ENCODE measurements at places on chromosomes 1 and 21.
A peak's percentile ranks its signal among the peaks of the same experiment; 100 is the strongest.

DNA sequence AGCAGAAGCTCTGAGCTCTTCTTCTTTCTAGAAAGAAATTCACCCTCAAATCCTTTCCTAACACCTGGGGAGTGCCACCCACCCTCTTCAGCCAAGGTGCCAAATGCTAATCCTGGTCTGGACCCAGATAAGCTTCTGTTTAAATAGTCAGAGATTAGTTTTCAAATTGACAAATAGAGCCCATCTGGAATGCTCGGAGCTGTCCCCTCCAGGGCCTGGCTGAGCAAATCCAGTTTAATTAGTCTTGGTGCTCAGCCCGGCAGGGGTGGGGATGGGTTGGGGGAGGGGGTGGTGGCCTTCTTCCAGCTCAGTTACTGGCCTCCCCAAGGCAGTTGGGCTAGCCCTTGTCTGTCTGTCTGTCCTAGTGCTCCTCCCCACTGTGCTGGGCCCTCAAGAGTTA lies 269.5 kb downstream of the GRIK3 start:
- peak; percentile 16 for DNase-seq

GRCh38 chr1:119675349-119676345 lies 27.6 kb upstream of the ZNF697 start:
- peak; percentile 88 for DNase-seq

DNA sequence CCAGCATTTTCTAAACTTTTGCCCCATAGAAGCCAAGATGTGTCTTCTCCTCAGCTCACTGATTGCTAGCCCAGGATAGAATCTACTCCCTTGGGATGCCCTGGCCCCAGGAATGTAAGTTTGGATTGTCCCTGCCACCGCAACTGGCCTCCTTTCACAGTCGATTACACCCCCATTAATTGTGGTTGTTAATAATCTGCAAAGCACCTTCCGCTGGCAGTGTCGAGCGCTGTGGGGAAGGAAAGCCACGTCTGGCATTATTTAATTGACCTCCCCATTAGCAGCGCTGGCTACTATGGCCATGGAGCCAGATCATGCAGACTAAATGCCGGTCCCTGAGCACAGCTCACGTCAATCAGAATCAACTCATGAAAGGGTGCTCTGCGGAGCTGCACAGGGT lies 597.3 kb upstream of the PLXNA2 start:
- no peak for DNase-seq

GRCh38 chr1:168720839-168721238 lies 8.2 kb downstream of the DPT start:
- DNase-seq, result no peak

GRCh38 chr21:37763298-37763697 lies 153.0 kb downstream of the KCNJ6 start:
- no peak for DNase-seq

- DNase-seq, result no peak
Observed at GRCh38 chr1:174967845-174968705, 31.7 kb upstream of the CACYBP start.

GRCh38 chr1:208332774-208333126 lies 88.6 kb upstream of the PLXNA2 start:
- DNase-seq, result no peak

DNA sequence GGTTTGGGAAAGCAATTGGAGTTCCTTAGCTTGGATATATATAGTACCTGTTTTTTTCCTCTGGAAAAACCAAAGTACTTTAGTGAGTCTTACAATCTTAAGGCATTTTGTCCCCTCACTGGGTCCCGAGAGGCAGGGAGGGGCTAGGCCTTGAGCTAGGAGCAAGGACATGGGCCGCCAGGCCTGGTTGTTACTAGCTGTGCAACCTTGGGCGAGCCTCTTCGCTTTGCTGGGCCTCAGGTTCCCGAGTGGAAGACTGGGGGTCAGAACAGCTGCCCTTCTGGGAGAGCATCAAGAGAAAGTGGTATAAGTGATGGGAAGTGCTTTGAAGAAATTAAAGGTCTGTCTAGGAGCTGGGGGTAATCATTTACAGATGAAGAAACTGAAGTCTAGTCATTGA lies 553.2 kb downstream of the KIF26B start:
- DNase-seq, result no peak

GRCh38 chr1:107198561-107198960 lies 57.7 kb downstream of the NTNG1 start:
- DNase-seq, result peak; percentile 30

GRCh38 chr21:22224261-22224660 lies 1226.1 kb downstream of the NCAM2 start:
- DNase-seq, result no peak

DNA sequence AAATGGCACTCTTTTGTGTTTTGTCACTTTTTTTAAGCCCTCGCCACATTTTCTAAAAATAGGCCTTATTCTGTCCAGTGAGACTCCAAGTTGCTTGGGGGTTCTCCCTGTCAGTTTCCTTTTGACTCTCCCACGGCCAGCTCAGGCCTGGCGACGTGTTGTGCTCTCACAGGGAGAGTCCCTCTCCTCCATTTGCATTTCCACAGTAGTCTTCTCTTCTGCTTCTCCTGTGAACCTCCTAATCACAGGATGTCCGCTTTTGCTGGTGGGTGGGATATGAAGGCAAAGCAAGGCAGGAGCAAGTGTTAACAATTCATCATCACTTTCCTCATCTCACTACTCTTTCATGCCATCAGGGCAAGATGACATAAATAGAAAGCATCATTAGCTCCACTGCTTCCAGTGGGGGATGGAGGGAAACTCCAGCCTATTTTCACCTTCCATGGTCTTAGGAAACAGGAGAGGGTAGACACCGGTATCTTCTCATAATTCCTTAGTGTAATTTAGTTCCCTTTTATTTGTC lies 99.8 kb downstream of the INTS7 start:
- DNase-seq, result no peak

DNA sequence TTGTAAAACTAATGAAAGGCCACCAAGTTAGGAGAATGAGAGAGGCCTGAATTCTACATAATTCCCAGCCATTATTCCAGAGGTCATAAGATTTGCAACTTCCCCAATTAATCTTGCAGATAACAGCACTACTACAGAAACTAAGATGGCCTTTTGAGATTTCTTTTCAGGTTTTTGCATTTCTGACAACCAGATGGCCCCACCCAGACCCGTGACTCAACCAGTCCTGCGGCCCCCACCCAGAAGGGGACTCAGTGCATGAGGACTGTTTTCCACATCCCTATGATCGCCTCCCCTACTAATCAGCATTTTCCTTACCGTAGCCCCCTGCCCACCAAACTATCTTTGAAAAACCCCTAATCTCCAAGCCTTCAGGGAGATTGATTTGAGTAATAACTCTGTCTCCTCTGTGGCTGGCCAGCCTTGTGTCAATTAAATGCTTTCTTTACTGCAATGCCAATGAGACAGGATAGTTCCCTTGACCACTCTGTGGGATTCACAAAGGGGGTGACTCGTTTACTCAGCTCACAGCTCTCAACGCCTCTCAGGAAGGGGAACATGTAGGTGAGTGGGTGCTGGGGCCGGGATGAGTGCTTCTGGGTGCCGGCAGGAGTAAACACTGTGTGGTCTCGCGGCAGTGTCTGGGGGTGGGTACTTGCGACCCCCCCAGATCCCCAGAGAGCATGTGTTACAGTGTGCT lies 10.5 kb upstream of the CNIH3 start:
- DNase-seq, result no peak

DNA sequence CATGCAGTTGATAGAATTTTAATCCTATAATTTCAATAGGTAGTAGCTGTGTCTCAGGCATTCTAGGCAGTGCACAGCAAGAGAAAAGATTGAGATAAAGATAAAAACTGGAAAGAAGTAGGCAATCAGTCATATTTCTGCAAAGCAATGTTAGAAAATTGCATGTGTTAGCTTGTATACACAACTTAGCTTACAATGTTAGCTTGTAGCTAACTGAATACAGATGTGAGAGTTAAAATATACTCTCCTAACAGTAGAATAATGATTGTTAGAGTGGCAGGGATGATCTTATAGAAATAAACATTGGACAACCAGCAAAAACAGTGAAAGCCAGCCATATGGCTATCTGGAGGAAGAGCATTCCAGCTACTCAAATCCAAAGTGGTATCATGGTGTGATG lies 29.0 kb downstream of the PTPRC start:
- DNase-seq, result no peak

DNA sequence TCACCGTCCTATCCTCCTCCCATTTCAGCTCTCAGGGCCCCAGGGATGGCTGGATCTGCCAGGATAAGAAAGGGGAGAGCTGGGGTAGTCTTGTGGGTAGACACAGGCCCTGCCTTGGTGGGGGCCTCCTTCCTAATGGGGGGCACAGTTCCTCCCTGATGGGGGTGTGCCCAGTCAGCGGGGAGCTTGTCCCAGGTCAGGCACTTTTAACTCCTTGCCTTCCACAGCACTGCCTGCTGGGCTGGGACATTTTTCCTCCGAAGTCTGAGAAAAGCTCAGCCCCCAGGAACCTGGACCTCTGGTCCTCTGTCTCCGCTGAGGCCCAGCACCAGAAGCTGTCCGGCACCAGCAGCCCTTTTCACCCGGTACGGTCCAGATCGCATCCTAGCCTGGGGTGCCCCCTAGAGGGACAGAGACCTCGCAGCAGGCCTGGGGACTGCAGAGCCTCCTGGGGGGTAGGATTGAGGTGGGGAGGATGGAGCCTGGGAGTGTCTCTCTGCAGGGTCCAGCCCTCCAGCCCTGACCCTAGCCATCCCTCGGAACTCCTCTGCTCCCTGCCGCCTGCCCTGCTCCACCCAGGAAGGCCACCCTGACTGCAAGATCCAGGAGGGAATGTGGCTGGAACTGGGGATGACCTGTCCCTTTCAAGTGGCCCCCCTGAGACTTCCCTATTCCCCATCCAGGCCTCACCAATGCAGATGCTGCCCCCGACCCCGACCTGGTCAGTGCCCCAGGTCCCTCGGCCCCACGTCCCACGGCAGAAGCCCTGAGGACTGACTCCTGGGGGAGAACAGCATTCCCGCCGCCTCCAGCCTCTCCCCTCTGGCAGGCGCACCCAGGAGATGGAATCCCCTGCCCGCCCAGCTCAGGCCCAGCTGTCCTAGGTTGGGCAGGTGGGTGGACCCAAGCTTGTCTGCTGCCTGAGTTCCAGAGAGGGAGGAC lies 12.0 kb downstream of the MIIP start:
- DNase-seq, result no peak

- DNase-seq, result no peak
Observed at GRCh38 chr1:220997791-220998190, 118.5 kb downstream of the HLX start.

GRCh38 chr21:14119038-14119437 lies 91.7 kb downstream of the LIPI start:
- no peak for DNase-seq

- DNase-seq, result no peak
Observed at GRCh38 chr1:203860396-203861025, 888 bp upstream of the SNRPE start.

GRCh38 chr1:206935491-206936067 lies 10.7 kb downstream of the PIGR start:
- no peak for DNase-seq

DNA sequence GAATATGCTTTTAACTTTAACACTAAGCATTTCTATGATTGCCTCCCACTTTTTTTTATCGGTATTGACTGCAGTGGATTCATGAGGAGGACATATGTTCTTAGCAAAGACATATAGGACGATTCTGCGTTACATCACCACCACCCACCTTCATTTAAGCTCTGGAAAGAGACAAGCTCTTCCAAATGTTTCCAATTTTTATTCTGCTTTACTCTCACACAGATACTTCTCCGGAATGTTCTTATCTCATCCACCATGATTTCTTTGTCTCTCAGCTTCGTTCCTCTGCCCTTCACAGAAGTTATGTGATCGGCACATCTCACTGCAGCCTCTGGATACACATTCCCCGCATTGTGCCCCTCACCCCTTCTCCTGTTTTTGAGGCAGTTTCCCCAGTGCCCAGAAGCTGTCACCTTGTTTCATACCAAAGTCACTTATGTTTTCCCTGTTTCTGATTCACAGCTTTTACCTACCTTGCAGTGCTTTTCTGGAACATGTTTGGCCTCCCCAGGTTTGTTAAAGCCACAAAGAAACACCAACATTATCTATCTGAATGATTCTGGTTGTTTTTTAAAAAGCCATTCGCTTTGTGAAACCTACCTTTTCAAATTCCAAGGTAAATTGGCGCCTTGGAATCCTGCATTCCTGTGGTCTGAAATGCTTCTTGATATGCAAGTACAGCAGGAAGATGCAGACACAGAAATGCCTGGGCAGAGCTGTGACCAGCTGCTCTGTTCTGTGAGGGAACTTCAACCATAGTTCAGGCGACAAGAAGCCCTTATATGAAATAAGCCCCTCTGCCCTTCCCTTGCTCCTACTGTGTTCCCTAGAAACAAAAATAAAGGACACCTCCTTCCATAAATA lies 1020.2 kb downstream of the TTLL7 start:
- DNase-seq, result no peak

GRCh38 chr1:36605942-36606640 lies 123.4 kb upstream of the CSF3R start:
- no peak for DNase-seq

GRCh38 chr1:12709091-12709491 lies 6.8 kb upstream of the AADACL3 start:
- no peak for DNase-seq

DNA sequence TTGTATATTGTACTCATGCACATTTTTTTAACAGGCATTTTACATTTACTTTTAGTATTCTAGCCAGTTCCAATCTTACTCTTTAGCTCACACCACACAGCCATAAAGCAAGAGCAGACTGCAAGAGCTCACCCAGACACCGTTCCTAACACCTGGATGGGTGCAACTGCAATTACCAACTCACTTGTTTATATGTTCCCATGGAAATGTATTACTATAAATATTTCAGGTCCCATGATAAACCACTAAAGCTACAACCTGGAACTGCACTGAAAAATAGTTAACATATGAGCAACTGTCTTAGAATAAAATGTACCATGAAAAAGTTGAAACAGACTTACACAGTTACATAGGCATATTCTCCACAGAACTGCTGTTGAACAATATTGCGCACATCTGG lies 30.8 kb downstream of the USP48 start:
- DNase-seq, result no peak

DNA sequence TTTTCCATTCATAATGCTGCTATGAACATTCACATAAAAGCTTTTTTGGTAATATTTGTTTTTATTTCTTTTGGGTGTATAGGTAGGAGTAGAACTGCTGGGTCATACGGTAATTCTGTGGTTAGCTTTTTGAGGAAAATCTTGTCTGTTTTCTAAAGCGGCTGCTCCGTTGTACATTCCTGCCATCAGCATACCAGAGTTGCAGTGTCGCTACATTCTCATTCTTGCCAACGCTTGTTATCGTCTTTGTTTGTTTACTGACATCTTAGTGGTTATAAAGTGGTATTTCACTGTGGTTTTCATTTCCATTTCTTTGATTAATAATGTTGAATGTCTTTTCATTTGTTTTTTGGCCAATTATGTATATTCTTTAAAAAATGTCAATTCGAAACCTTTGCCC lies 469.8 kb upstream of the ZP4 start:
- DNase-seq, result no peak

GRCh38 chr1:91948501-91949355 lies 473 bp upstream of the BRDT start:
- no peak for DNase-seq

DNA sequence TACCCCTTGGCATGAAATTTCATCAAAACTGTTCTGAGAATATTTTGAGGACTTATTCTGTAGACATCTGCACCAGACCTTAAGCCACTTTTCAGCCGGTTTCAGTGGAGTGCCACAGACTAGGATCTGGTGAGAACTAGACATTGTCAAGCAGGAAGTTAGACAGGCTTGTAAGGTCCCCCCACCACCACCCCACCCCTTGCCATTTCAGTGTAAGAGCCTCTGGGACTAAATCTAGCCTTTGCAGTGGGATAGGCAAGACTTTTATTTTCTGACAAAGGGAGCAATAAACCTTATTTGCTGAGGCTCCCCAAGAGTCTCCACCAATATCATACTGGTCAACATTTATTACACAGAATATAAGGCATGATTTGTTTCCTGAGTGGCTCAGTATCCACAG lies 77.9 kb upstream of the EXO1 start:
- no peak for DNase-seq

Measured in NCI-H1105 treated with DMSO at 0.1 percent for 48 hours (cell line).